ENCODE measurements at places on chromosomes 5 and 9. TPM values are rescaled to one million over a fixed set of nuclear protein-coding genes. Genes with fewer than 3 reads are reported as not detected.
A peak's percentile ranks its signal among the peaks of the same experiment; 100 is the strongest.

TLR4 gene
- polyA plus RNA-seq, result 1.2 TPM

TERT gene
- 1.8 TPM for polyA plus RNA-seq

- no peak overlapping the region for H3K27ac ChIP-seq
- H3K4me1 ChIP-seq, result no peaks in the 10 kb centered on the region
- no peaks in the 10 kb centered on the region for H3K36me3 ChIP-seq
- H3K4me3 ChIP-seq, result no peak overlapping the region
- no peak for DNase-seq
These were observed 27.2 kb upstream of the TNFSF8 start for GRCh38 chr9:114957558-114957957.

CAPSL gene
- 0.23 TPM for polyA plus RNA-seq

DNA sequence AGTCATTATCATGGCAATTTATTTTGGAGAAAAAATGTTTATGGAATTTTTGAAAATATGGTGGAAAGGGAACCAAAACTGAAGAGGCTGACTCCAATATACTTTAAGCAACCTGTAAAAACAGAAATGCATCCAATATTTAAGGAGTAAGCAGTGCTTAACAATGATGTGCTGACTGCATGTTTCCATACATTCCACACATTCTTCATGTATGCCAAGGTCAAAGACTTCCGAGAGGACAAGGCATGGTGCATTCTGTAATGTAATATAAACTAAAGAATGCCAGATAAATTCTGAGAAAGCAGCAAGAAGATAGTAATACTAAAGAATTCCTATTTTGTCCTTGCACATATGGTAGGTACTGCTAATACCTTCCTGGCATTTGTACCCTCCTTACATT, 2015.9 kb upstream of the CDH9 start:
- H3K4me1 ChIP-seq, result no peaks in the 10 kb centered on the region
- H3K4me3 ChIP-seq, result no peak overlapping the region
- no peaks in the 10 kb centered on the region for H3K27me3 ChIP-seq
- H3K27ac ChIP-seq, result no peak overlapping the region
- no peak for DNase-seq
- no peaks in the 10 kb centered on the region for H3K36me3 ChIP-seq

RGS3 gene
- 50.6 TPM for polyA plus RNA-seq

DNA sequence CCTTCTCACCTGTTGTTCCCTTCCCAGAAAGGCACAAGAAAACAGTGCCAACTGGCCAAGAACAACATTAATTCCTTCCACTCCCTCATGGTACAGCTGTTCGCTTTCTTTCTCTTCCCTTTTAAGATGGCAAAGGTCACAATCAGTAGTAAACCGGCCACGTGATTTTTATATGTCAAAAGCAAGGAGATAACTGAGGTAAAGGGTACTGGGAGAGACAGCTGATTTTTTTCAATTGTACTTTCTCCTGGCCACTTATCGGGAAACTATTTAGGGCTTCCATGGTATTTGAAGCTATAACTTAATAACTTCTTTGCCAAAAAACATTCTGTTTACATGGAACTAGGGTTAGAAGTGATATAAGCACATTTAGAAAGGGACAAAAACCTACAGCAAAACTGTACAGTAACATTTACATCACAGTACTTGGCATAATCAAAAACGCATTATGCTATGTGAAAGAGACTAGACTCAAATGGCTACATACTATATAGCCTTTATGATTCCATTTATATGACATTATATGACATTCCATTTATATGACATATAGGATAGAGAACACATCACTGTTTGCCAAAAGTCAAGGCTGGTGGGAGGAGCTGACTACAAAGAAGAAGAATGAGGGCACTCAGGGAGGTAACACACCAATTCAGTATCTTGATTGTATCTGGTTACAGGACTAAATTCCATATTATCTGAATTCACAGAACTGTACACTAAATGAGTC, 24.8 kb downstream of the PLPP1 start:
- H3K27ac ChIP-seq, result no peak overlapping the region
- no peaks in the 10 kb centered on the region for H3K27me3 ChIP-seq
- H3K36me3 ChIP-seq, result no peaks in the 10 kb centered on the region
- DNase-seq, result no peak
- H3K4me3 ChIP-seq, result no peak overlapping the region

RAB14 gene
- 12.9 TPM for polyA plus RNA-seq

POLE3 gene
- polyA plus RNA-seq, result 48.3 TPM

ARL14EPL gene
- not detected for polyA plus RNA-seq

DNA sequence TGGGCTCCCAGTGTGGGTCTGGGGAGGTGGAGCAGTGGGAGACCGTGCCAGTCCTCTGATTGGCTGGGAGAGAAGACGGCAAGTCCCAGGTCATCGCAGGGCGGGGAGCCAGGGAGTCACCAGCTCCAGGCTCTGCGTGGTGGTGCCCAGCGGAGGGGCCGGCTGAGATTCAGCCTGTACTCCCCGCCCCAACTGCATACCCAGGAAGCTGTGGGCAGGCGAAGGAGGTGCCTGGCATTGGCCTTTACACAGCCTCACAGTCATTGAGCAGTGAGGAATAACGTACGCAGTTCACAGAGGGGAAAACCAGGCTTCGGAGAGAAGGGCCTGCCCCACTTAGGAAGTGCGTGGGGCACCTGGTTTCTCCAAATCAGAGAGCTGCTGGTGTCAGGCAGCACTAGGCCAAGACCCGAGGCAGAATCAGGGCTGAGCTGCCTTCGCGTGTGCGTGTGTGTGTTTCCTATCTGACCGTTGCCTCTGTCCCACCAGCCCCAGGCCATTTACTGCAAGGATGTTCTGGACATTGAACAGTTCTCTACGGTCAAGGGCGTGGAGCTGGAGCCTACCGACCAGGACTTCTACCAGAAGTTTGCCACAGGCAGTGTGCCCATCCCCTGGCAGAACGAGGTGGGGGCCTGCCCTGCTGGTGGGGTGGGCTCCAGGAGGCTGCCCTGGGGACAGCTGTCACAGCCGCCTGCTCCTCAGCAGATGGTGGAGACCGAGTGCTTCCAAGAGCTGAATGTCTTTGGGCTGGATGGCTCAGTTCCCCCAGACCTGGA, 6.2 kb upstream of the PRR7 start:
- H3K4me1 ChIP-seq, result no peaks in the 10 kb centered on the region
- no peak for DNase-seq
- peak overlapping the region; percentile 31 for H3K27ac ChIP-seq
- no peak overlapping the region for H3K4me3 ChIP-seq

SLC25A2 gene
- polyA plus RNA-seq, result not detected

CCL19 gene
- polyA plus RNA-seq, result not detected

DNA sequence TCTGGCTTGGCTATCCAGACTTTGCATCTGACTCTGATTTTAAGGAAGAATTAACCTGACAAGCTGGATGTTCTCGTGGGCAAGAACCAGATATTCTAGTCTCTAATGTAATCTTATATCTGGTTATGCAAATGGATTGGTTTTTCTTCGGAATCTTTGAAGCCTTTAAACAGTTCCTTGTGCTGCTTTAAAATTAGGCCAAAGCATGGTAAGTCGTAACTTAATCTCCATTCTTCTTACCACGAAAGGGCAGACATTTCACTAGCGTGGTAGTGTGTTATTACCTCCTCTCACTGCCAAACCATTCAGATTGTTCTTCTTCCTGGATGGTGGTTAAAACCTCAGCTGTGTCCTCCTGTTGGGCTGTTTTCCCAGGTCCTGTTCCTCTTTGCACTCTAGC, 34.1 kb upstream of the TTC23L start:
- H3K4me3 ChIP-seq, result no peak overlapping the region
- DNase-seq, result no peak
- H3K27me3 ChIP-seq, result no peaks in the 10 kb centered on the region
- H3K4me1 ChIP-seq, result no peaks in the 10 kb centered on the region
- peaks cover 43% of the 10 kb centered on the region for H3K36me3 ChIP-seq

DNA sequence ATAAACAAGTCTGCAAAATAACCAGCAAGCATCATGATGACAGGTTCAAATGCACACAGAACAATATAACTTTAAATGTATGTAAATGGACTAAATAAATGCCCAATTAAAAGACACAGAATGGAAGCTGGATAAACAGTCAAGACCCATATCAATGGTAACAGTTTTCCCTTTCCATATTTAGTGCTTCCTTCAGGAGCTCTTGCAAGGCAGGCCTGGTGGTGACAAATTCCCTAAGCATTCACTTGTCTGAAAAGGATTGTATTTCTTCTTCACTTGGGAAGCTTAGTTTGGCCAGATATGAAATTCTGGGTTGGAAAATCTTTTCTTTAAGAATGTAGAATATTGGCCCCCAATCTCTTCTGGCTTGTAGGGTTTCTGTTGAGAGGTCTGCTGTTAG, 120.2 kb upstream of the RASA1 start:
- DNase-seq, result no peak
- H3K27ac ChIP-seq, result no peak overlapping the region
- H3K27me3 ChIP-seq, result no peaks in the 10 kb centered on the region

DNA sequence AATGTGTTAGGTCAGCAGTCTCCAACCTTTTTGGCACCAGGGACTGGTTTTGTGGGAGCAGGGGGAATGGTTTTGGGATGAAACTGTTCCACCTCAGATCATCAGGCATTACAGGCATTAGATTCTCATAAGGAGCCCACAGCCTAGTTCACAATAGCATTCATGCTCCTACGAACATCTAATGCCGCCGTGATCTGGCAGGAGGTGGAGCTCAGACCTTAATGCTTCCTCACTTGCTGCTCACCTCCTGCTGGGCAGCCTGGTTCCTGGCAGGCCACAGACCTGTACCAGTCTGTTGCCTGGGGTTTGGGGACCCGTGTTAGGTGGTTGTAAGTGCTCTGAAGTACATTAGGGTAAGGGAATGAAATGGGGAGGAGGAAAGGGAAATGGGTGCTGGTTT, 9.7 kb upstream of the CTNNA1 start:
- no peaks in the 10 kb centered on the region for H3K27me3 ChIP-seq
- no peaks in the 10 kb centered on the region for H3K36me3 ChIP-seq
- no peaks in the 10 kb centered on the region for H3K4me1 ChIP-seq
- DNase-seq, result no peak
- H3K4me3 ChIP-seq, result no peak overlapping the region
- H3K27ac ChIP-seq, result no peak overlapping the region

- no peaks in the 10 kb centered on the region for H3K27me3 ChIP-seq
- H3K27ac ChIP-seq, result no peak overlapping the region
- DNase-seq, result no peak
- no peak overlapping the region for H3K4me3 ChIP-seq
- no peaks in the 10 kb centered on the region for H3K36me3 ChIP-seq
These were observed 24.4 kb upstream of the SMAD5 start for GRCh38 chr5:136108180-136108611.

- no peaks in the 10 kb centered on the region for H3K36me3 ChIP-seq
- DNase-seq, result no peak
- no peaks in the 10 kb centered on the region for H3K4me1 ChIP-seq
- peak overlapping the region; percentile 23 for H3K27ac ChIP-seq
- no peaks in the 10 kb centered on the region for H3K27me3 ChIP-seq
- no peak overlapping the region for H3K4me3 ChIP-seq
These were observed 39.6 kb downstream of the SLC38A9 start for GRCh38 chr5:55672477-55672911.

DNA sequence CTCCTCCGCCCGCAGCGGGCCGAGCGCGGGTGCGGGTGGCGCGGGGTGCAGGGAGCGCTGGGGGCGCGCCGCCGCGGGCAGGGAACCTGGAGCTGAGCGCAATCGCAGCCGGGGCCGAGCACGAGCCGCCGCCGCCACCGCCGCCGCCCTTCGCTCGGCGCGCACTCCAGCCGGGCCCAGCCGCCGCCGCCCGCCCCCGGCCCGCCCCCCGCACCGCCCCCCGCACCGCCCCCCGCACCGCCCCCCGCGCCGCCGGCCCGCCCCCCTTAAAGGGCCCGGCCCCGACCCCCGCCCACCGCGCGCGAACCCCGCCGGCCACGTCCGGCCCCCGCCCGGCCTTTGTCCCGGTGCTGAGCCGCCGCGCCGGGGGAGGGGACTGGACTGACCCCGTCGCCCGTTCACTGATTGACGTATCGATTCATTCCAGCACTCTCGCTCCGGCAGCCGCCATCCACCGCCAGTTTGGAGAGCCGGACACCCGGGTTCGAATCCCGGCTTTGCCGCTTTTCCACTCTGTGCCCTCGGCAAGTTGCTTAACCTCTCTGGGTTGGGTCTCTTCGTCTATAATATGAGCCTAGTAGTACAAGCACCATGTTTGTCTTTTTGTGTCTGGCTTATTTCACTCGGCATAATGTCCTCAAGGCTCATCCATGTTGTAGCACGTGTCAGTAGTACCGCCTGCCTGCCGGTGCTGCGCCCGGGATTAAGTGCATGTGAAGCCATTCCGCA, at the start of gene SH3PXD2B:
TSS of gene SH3PXD2B (minus strand) at position 168 of the 729 bp plus-strand sequence. CDS start 173 bp downstream, outside the sequence.
- H3K27ac ChIP-seq, result peak within 1 kb of the TSS; percentile 92
- H3K36me3 ChIP-seq, result peaks cover 5% of the 10 kb centered on the region
- no peaks in the 10 kb centered on the region for H3K27me3 ChIP-seq
- H3K4me3 ChIP-seq, result peak within 1 kb of the TSS; percentile 81
- DNase-seq, result peak; percentile 94
- H3K4me1 ChIP-seq, result peaks cover 25% of the 10 kb centered on the region

GRCh38 chr9:127877566-127877998, at the start of gene AK1:
TSS of gene AK1 (minus strand) at chr9:127877675. CDS start at chr9:127874617, 3,058 bp downstream.
- peak within 1 kb of the TSS; percentile 71 for H3K4me3 ChIP-seq

DNA sequence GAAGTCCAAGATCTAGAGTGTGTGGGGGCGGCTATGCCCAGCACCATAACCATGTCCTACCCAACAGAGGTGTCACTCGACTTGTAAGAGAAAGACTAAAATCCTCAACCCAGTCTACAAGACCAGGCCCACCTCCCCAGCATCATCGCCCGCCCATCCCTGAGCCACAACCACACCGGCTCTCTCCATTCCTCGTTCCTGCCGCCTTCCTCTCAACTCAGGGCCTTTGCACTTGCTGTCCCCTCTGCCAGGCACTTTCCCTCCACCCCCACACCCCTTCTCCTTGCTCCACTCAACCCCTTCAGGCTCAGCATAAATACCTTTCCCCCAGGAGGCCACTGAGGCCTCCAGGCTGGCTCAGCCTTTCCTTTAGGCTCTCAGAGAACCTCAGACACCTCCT, 69.3 kb downstream of the PAX5 start:
- no peak overlapping the region for H3K27ac ChIP-seq
- H3K36me3 ChIP-seq, result no peaks in the 10 kb centered on the region
- no peaks in the 10 kb centered on the region for H3K4me1 ChIP-seq
- no peak for DNase-seq
- H3K27me3 ChIP-seq, result no peaks in the 10 kb centered on the region
- H3K4me3 ChIP-seq, result no peak overlapping the region

DNA sequence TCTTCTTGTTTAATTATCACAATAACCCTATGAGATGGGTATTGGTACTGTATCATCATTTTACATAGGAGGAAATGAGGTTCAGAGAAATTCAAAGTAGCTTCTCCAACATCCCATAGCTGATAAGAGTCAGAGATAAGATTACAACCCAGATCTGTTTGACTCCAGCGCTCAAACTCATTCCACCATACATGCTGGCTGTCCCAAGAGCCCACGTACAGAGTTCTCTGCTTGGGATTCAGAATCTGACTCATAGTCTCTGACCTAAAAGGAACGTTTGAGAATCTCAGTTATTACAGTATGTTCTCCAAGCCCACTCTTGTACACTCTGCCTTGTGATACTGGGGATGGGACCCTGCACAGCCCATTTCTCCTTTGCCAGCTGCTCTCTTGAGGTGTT, 90.2 kb downstream of the TMEM215 start:
- no peak overlapping the region for H3K27ac ChIP-seq
- H3K4me1 ChIP-seq, result no peaks in the 10 kb centered on the region
- no peaks in the 10 kb centered on the region for H3K27me3 ChIP-seq
- H3K36me3 ChIP-seq, result no peaks in the 10 kb centered on the region
- H3K4me3 ChIP-seq, result no peak overlapping the region
- no peak for DNase-seq
